ENCODE measurements at places on chromosomes 5 and 9.

DNA sequence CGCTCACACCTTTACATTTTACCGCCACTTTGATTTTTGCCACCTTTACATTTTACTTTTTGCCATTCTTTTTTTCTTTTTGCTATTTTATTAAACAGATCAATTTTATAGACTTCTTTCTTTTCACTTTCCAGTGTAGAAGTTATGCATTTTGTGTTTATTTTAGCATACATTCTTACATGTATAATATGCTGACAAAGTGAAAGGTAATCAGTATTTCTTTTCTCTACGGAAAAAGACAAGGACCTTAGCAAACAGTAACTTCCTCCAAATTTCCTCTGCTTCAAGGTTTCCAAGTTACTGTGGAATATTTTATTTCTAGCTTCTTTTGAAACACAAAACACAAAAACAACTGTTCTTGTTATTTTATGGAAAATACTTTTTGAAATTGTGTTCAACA is 97.0 kb downstream of the CEMIP2 start:
- DNase-seq, result no peak

- DNase-seq, result no peak
These were observed 36.7 kb downstream of the GPR21 start for GRCh38 chr9:123070198-123070597.

DNA sequence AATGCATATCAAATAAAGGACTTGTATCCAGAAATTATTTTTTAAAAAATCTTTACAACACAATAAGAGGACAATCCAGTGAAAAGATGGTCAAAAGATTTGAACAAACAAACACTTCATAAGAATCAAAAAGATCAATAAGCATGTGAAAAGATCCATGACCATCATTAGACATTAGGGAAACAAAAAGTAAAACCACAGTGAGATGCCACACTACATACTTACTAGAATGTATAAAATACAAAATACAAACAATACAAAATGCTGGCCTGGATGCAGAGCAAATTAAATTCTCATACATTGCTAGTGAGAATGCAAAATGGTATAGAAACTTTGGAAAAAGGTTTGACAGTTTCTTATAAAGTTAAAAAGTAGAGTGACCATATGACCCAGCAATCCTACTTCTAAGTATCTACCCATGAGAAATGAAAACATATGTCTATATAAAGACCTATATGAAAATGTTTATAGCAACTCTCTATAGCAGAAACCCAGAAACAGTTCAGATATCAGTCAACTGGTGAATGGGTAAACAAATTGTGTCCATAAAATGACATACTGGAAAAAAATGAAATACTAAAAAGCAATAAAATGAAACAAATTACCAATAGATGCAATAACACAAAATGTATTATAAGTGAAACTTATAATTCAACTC is 426.1 kb downstream of the RAB3C start:
- no peak for DNase-seq

DNA sequence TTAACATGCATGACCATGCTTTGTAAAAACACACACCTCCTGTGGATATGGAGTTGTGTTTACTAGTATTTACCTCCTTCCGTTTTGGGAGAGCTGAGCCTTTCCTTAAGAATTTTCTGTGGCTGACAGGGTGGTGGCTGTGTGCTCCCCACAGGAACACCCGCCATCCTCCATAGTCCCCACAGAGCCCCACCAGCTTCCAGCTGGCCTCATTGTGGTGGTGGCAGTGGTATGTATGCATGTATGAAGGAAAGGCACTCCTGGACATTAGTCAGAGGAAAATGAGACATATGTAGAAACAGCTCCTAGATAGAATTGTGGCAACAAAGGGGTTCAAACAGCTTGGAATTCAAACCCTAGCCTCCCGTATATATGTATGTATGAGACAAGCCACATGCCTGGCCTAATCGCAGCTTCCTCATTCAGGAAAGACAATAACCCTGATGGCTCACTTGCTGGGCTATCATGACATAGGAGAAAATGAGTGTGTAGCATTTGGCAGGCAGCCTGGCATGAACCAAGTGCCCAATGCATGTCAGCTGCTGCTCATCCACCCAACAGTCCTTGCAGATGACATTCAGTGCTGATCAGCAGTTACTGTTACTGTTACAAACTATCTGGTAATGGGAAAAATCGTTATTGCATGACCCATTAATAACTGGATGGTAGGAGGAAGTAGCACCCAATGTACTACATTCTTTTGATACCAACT is 459.7 kb downstream of the EBF1 start:
- no peak for DNase-seq

DNA sequence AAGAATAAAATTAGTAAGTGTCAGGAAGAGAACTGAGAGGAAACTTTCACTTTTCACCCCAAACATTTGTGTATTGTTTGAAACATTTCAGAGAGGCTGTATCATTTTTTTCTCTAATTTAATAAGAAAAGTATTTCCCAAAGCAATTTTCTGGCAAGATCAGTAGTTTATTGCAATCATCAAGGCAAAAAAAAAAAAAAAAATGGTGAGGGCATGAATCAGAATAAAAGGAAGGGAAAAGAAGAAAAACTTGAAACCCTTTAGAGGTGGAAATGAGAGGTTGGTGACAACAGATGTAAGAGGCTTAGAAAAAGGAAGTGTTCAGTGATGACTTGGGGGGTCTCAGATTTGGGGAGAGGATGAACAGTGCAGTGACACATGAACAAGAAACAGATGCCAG is 13.3 kb downstream of the SHC3 start:
- DNase-seq, result no peak

DNA sequence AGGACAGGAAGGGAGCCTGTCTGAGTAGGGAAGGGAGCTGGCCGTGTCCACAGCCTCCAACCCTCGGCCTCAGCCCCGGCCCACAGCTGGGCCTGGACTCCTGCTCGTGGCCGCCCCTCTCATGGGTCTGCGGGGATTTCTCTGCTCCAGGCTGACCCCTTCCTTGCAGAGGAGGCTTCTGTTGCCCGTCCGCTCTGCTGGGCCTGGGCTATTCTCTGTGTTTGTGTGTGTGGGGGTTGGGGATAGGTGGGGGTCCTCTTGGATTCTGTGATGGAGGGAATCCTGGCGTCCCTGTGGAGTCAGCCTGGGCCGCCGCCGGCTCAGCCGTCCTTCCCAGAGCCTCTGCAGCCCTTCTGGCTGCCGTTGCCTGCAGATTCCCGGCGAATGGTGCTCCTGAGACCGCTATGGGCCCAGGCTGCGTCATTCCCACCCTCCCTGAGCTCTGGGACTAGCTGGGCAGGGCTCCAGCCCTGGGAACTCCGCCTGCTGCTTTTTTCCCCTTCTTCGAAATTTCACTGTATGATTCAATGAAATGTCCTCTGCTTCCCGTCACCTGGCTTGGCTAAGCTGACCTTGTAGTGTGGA is 64.2 kb downstream of the FGF18 start:
- DNase-seq, result no peak

- no peak for DNase-seq
These were observed 58.8 kb downstream of the SNX30 start for GRCh38 chr9:112809351-112809848.

- DNase-seq, result no peak
These were observed 8.8 kb downstream of the ZSWIM6 start for GRCh38 chr5:61340775-61341361.

DNA sequence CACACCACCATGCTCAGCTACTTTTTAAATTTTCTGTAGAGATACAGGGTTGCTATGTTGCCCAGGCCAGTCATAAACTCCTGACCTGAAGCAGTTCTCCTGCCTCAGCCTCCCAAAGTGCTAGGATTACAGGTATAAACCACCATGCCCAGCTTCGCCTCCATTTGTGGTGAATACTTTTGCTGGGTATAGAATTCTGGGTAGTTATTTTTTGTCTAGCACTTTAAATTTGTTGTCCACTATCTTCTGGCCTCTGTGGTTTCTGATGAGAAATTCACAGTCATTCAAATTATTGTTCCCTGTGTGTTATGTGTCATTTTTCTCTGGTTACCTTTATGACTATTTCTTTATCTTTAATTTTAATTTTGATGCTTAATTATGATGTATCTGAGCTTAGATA is 57.7 kb upstream of the EXOC3 start:
- DNase-seq, result no peak

DNA sequence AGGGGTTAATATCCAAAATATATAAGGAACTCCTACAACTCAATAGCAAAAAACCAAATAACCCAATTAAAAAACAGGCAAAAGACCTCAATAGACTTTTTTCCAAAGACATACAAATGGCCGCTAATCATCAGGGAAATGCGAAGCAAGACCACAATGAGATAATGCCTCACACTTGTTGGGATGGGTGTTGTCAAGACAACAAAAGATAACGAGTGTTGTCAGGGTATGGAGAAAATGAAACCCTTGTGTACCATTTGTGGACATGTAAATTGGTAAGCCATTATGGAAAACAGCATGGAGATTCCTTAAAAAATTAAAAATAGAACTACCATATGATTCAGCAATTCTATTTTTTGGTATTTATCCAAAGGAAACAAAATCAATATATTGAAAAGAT is 620.2 kb downstream of the ACTL7B start:
- no peak for DNase-seq

DNA sequence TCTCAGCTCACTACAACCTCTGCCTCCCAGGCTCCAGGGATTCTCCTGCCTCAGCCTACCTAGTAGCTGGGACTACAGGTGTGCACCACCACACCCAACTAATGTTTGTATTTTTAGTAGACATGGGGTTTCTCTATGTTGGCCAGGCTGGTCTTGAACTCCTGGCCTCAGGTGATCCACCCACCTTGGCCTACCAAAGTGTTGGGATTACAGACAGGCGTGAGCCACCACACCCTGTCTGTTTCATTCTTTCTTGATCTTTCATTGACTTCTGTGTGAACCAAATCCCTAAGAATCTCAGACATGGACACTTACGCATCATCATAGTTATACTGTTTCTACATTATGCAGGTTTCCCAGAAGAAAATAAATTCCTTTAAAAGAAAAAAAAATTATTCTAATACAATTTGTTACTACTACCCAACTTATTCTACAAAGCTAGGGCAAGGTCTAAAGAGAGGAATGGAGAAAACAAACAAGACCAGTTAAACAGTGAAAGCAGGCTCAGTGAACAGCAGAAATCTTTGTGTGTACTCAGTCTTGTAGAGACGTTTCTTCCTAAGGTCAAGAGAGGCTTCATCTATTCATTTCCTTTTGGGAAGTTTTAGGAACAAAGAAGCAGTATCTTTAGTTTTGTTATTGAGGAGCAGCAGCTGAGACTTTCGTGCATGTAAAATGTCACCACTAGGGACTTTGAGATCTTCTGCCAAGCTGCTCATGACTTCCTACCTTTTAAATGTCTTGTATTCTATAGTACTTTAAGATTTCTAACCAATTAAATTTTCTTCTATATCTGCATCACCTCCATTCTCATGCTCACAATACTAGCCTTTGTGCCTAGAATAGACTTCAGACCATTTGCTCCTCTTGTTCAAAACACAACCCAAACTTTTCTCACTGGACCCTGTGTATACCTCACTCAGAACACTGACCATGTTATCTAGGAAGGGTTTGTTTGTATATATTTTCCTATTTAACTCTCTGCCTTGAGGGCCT is 5.6 kb upstream of the HMGCR start:
- no peak for DNase-seq

DNA sequence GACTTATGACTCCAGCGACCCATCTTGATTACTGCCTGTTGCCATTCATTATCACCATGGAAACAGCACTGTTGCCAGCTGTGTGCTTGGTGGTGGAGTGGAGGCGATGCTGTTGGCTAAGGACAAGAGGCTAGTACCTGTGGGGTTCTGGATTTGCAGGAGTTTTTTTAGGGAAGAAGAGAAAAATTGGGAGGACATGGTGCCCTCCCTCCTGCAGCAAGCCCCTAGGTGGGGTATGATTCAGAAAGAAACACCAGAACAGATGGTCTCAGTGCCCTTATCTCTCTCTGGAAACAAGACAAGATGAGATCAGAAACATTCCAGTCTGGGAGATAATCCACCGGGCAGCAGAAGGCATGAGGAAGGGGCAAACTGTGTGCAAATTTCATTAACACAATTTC is 87.8 kb upstream of the TLR4 start:
- DNase-seq, result no peak

GRCh38 chr9:29311221-29311620 is 1737.9 kb upstream of the C9orf72 start:
- no peak for DNase-seq

GRCh38 chr5:126514558-126515141 is 80.4 kb downstream of the ALDH7A1 start:
- no peak for DNase-seq

- peak; percentile 55 for DNase-seq
These were observed 17.0 kb upstream of the ARHGAP26 start for GRCh38 chr5:142753116-142753631.

- DNase-seq, result no peak
These were observed 45.3 kb downstream of the C5orf22 start for GRCh38 chr5:31577438-31577837.

GRCh38 chr5:61704289-61704688 is 372.2 kb downstream of the ZSWIM6 start:
- no peak for DNase-seq

DNA sequence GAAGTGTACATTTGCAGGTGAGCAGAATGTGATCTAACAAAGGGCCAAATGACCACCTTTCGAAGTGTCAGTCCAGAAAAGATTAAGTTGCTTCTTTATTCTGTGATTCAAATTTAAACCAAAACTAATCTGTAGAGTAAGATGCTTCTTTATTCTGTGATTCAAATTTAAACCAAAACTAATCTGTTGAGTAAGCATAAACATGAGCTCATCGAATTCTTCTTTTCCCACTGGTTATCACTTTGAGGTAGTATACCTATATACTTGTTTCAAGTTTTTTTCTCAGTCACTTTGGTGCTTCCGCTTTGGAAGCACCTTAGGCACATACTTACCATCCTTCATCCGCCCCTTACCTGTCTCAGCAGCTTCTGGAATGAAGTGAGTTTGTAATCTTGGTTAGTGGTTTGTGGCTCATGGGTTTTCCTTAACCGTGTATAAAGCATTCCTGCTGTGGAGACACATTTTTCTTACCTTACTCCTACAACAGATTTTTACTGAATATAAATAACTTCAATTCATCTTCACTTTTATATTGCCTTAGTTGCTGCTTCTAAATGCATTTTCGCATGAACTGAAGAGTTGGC is 40.7 kb upstream of the CTXN3 start:
- DNase-seq, result no peak

GRCh38 chr5:75335952-75336614 is 937 bp upstream of the HMGCR start:
- no peak for DNase-seq

DNA sequence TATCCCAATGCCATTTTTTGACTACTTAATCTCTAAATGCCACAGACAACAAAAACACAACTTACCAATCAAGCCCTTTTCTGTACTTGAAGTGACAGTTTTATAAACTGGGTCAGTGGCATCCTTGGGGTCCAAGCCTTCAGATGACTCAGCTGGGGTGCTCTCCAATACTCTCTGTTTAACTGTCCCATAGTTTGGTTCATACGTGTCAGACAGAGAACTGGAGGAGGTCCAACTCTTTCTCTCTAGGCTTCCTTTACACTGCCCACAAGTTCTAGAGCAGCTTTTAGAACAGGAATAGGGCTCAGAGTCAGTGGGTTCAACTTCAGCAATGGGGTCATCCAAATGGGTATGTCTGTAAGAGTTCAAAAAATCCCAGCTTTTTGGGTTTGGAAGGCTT is 166.9 kb downstream of the CDC42SE2 start:
- no peak for DNase-seq

GRCh38 chr5:136023958-136024541 is 4.7 kb upstream of the TGFBI start:
- no peak for DNase-seq

- DNase-seq, result no peak
These were observed 68.9 kb upstream of the SELENOP start for GRCh38 chr5:42880496-42881150.

Data from left lobe of liver (tissue), 2 donors.